ENCODE measurements at places on chromosomes 12 and 14.

- DNase-seq = no peak
Measured at GRCh38 chr12:113820309-113820708, 145.8 kb downstream of the RBM19 start.

DNA sequence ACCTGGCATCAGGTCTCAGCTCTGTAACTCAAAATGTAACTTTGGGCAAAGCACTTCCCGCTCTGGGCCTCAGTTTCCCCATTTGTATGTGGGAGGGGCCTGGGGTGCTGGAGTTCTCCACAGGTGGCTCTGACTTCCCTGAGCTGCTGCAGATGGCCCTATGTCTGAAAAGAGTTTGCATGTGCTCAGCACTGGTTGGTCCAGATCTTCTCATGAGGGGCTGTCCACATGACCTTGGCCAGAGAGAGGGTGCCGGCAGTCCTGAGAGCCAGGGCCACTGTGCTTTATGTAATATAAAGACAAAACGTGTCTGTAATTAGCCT lies 7.2 kb upstream of the CACNA2D4 start:
- DNase-seq = no peak

DNA sequence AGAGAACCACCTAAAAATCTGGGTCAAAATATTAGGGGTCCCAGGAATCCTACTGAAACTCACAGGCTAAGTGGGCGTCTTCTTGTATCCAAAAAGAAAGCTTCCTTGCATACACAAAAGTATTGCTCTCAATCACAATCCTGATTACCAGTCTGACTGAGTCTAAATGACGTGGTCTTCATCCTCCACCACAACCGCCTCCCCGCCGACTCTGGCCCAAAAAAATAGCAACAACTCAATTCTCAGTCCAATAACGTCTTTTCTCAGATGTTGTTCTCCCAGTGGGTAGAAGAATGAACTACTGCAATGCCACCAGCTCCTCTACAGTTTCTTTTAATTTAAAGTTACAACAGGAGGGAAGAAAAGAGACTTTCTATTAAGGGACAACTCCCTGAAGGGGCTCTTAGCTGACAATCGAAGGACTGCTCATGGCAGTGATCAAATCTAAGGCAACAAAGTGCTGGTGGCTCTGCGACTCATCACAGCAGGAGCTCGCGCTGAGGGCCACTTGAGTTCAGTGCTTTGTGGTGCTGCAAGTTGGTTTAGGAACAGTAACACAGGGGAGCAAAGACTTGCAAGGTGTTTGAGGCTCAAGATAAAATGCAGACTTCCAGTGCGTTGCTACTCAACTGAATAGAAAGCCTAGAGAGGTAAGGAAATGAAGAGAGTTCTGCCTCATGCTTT lies 394.1 kb downstream of the BCAT1 start:
- no peak for DNase-seq

DNA sequence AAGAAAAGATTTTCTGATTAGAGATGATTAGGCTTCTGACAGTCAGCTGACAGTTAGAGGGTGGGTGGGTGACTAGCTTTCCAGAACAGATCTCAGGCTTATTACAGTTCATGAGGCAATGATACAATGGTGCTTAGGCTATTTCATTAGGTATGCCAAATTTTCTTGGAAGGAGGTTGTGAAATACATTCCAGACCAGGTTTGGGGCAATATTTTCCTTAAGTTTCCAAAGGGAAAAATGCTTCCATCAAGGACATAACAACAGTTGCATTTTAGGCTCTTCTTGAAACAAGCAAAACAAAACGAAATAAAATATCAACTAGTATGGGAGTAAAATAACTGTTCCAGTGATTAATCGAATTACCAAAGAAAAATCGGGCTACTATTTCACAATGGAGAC lies 59.3 kb upstream of the CNTN1 start:
- DNase-seq = no peak

- no peak for DNase-seq
Measured at GRCh38 chr12:71581206-71581605, 82.4 kb downstream of the ZFC3H1 start.

DNA sequence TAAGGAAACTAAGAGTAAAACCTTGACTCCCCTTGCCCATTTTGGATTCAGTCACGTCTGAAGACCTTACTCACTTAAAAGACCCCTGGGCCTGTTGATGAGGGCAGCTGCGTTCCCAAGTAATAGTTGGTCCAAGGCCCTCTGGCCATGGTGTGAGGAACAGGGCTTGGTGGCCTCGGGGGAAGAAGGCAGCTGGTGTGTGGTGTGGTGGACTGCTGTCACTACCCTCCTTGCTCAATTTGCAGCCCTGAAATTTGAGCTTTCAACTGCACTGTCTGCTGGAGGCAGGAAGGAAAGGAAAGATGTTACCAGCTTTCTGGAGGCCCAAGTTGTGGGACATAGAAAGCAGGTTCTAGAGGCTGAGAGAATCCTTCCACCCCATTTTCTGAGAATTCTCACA lies 128.2 kb downstream of the SLC38A6 start:
- no peak for DNase-seq

DNA sequence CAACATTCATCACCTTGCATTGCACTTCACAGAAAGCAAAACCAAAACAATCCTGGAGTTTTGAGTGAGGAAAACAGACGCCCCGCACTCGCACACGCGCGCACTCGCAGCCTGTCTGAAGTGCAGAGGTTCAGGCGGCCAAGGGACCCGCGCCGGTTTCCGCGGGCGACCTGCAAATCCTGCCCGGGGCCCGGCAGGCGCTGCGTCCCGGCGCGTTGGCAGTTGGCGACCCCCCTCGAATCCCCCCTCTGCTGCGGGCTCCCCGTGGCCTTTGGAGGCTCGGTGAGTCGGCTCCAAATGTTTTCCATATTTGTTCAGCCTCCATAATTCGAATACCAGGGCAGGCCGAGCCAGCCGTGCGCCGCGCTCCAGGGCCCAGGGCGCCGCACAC lies at the start of gene SSPN:
Gene SSPN, plus strand, starts transcription at position 324 of the 391 bp plus-strand sequence. CDS start 100 bp downstream, outside the sequence.
- DNase-seq = no peak

GRCh38 chr12:8517971-8518370 lies 4.7 kb downstream of the CLEC4D start:
- DNase-seq = no peak

DNA sequence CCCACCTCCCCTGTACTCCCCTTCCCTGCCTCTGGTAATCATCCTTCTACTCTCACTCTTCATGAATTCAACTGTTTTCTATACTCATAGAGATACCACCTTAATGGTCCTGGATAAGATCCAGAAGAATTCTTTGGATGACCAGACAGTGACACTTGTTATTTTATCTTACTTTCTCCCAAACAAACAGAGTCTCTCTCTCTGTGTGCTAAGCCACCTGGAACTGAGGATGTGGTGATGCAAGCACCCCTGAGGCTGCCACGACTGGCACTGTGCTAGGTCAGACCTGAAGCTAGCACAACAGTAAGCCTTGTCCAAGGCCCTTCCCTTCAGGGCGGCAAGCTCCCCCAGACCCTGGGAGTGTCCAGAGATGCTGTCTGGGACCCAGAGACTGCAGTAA lies 250.2 kb downstream of the C12orf50 start:
- no peak for DNase-seq

GRCh38 chr12:66115071-66115600 lies 15.4 kb downstream of the LLPH start:
- no peak for DNase-seq

DNA sequence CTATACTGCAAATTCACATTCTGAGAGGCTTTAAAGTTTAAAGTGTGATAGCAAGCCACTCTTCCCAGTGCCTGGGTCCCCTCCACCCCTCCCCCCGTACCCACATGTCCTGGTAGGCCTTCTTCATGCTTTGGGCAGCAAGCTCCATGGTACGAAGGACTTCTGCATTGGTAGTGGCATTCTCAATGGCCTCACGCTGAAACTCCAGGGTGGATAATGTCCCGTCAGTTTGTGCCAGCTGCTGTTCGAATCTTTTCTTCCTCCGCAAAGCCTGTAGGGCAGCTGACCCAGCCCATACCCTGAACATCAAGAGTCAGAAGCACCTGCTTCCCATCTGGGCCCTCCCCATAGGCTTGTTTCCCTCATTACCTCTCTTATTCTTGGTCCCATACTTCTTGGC lies 2.0 kb downstream of the CHMP4A start:
- DNase-seq = no peak

- DNase-seq = no peak
Measured at GRCh38 chr12:68349220-68349621, 17.1 kb upstream of the MDM1 start.

GRCh38 chr12:14244876-14245669 lies 120.4 kb upstream of the ATF7IP start:
- no peak for DNase-seq
